NCI-H2081 (cell line): ENCODE measurements at places on chromosomes 2 and 18.

DNA sequence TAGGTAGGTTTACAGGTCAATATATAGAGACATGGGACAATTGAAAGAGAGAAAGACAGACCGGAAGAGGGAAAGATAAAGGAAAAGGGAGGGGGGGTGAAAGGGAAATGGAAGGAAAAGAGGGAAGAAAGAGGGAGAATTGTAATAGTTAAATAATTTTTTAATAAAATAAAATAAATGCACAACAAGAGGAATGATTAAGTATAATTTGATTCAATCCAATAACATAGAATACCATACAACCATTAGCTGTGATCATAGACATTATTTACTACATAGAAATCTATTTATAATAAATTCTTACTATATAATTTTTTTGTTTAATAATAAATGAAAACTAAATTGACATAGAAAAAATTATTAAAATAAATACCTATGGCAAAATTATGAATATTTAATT, 330.7 kb downstream of the NR4A2 start:
- DNase-seq: no peak

DNA sequence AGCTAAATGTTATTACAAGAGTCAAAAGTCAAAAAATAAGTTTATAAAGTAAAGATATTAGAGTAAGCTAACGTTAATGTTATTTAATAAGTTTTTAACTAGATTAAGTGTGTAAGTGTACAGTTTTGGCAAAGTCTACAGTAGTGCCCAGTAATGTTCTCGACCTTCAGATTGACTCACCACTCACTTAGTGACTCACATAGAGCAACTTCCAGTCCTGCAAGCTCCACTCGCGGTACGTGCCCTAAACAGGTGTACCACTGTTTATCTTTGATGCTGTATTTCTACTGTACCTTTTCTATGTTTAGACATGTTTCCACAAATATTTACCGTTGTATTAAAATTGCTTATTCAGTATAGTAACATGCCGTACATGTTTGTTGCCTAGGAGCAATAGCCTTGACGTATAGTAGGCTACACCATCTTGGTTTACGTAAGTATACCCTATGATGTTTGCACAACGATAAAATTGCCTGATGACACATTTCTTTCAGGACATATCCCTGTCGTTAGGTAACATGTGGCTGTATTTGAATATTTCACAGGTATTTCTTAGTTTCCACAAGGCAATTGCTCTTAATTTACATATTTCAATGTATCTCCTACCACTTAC, 1641.9 kb upstream of the PIK3C3 start:
- no peak for DNase-seq

GRCh38 chr18:51165296-51165695, 32.2 kb downstream of the MEX3C start:
- DNase-seq: no peak

GRCh38 chr2:230209422-230210051, 10.2 kb downstream of the SP110 start:
- no peak for DNase-seq

- peak; percentile 54 for DNase-seq
Measured at GRCh38 chr2:75403991-75404428, 156.7 kb downstream of the EVA1A start.
